ENCODE measurements at places on chromosomes 7 and 10. TPM values are rescaled to one million over a fixed set of nuclear protein-coding genes. Genes with fewer than 3 reads are reported as not detected.

C10orf90 gene
- total RNA-seq: 0.25 TPM

CPA5 gene
- not detected for total RNA-seq

CHRM2 gene
- 1.2 TPM for total RNA-seq

OPALIN gene
- not detected for total RNA-seq

GJD4 gene
- not detected for total RNA-seq

C10orf62 gene
- total RNA-seq: 0.56 TPM

TMEM213 gene
- not detected for total RNA-seq

SLC26A5 gene
- 0.09 TPM for total RNA-seq

GRCh38 chr10:70760271-70760787 is 24.8 kb downstream of the TBATA start:
- DNase-seq: no peak

- peak; percentile 42 for DNase-seq
Measured at GRCh38 chr10:51422311-51423120, 276.9 kb downstream of the CSTF2T start.

GRCh38 chr10:99676895-99677294 is 17.6 kb downstream of the ENTPD7 start:
- DNase-seq: no peak

DNA sequence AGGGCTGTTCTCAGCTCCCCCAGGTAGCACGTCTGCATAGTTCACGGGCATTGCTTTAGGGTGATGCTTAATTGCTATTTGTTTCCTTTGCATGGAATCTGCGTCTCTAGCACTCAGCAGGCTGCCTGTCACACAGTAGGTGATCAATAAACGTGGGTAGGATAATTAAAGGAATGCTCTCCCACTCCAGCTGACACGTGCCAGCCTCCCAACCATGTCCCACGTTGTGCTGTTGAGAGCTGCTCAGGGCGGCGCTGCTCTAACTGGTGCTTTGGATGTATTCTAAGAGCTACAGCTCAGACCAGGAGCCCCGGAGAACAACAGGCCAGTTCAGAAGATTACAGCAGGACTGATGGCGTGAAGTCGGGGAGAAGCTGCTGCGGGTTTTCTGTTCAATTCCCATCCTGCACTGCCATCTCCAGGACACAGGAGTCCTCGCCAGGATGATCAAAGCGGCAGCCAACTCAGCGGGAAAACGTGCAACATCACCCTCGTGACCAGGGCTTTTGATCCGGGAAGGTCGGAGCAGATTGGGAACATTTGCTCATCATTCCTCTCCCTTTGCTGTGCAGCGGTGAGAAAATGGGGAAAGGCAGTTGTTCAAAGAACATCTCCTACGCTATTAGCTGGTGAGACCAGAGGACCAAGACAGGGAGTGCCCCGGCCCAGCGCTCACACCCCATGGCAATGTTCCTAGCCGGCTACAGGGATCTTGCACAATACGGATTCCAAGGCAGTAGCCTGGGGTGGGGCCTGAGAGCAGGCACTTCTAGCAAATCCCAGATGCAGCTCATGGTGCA is 50.5 kb upstream of the FOXK1 start:
- DNase-seq: no peak

- no peak for DNase-seq
Measured at GRCh38 chr10:94219829-94220228, 142.9 kb downstream of the NOC3L start.

DNA sequence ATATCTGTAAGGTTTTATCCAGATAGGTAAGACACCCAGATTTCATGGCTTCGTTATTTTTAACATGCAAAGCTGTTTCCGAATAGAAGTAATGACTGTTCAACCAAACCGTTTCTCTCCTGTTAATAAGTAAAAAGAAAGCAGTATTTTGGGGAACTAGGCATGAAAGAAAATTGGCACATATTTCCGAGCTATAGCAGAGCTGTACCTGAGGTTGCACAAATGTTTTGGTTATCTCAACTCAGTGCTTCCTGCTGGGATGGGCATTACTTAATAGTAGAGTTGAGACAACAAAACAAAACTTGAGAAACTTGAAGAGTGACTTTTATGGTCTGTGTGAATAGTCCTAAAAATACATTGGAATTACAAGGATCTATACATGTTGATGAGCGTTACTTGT is 564.3 kb upstream of the SORCS1 start:
- no peak for DNase-seq

GRCh38 chr7:38934051-38934450 is 25.1 kb upstream of the VPS41 start:
- no peak for DNase-seq

GRCh38 chr7:105978035-105978434 is 15.0 kb downstream of the CDHR3 start:
- DNase-seq: no peak

Measured in liver (tissue), 10 donors.